ACHN (cell line): ENCODE measurements at places on chromosomes 3 and 15.

- no peak for DNase-seq
Observed at GRCh38 chr3:72722930-72723726, 125.1 kb downstream of the SHQ1 start.

DNA sequence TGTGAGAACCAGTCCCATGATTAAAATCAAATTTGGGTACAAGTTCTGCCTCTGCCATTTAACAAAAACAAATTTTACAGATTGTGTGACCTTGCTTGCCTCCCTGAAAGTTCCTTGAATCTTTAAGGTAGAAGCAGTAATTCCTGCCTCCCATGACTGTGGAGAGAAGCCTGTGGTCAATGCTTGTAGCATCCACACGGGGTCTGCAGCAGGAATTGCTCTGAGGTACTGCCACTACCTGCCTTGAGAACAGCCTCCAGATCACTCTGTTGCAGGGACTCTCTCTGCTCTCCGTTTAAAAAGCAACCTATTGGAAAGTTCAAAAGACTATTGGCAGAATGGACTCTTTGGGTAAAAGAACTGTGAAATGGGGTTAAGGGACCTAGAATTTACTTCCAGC lies 75.9 kb downstream of the SST start:
- DNase-seq = no peak

DNA sequence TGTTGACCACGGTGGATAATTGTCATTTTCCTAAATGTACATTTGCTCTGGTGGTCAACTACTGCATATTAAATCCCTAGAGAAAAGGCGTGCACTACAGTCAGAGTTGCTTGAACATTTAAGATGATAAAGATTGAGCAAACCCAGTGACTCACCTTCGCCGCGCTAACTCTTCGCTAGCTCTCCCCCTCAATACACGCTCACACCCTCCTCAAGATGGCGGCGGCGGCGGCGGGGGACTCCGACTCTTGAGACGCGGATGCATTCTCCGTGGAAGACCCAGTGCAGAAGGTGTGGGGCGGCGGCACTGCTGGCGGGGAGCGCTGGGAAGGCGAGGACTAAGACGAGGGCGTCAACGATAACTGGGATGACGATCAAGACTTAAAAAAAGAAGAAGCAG lies 79.8 kb upstream of the PFN2 start:
- DNase-seq = no peak

GRCh38 chr3:168431491-168431890 lies 335.8 kb upstream of the GOLIM4 start:
- no peak for DNase-seq

- DNase-seq = no peak
Observed at GRCh38 chr3:160193644-160194192, 31.5 kb upstream of the C3orf80 start.

DNA sequence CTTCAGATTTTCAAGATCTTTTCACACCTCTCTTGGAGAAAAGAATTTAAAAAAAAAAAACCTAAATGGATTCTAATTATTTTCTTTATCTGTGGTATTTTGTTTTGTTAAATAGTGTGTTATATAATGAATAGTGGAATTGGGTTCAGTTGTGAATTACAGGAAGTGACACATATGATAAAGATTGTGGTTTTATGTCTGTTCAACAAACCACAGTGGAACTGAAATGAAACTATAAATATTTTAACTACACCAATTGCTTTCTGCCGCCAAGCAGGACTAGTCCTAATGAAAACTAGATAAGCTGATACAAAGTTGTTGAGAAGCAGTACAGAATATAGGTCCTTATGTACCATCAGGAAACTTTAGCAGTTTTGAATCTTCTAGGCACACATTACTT lies 121.6 kb downstream of the UBE2E2 start:
- peak; percentile 37 for DNase-seq

DNA sequence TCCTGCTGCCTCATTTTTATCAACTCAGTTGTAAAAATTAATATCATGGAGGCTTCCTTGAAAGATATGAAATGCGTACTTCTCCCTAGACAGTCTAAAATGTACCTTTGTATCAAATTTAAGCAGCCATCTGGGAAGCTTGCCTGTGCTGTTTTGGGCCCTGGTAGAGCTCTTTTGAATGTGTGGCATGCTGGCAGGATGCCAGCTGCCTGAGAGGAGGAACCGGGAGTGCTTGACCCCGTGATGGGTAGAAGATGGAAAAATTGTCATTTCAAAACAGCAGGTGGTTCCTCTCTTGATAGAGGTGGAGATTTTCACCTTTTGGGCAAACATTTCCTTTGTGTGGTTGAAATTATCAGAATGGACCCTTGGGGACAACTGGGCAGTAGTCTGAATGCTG lies 245.3 kb downstream of the RPLP1 start:
- no peak for DNase-seq

- DNase-seq = no peak
Observed at GRCh38 chr3:127679534-127680145, 6.9 kb downstream of the ABTB1 start.

- no peak for DNase-seq
Observed at GRCh38 chr3:128143496-128143895, 9.8 kb upstream of the EEFSEC start.

DNA sequence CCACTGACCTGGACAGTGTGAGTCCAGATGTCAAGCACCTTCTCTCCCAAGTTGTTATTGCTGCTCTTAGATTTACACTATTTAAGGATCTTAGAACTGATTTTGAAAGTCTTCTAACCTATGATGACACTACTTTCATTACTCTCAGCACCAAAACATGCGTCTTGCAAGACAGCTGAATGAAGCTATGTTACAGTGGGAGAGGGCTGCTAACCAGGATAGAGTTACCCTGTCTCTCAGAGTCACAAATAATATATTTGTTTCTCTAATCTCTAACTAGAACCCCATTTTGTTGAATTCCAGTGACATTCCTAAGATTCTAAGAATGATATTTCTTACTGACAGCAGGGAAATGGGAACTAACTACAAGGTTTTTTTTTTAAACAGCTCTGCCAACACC lies 455.5 kb downstream of the MAGI1 start:
- DNase-seq = no peak

DNA sequence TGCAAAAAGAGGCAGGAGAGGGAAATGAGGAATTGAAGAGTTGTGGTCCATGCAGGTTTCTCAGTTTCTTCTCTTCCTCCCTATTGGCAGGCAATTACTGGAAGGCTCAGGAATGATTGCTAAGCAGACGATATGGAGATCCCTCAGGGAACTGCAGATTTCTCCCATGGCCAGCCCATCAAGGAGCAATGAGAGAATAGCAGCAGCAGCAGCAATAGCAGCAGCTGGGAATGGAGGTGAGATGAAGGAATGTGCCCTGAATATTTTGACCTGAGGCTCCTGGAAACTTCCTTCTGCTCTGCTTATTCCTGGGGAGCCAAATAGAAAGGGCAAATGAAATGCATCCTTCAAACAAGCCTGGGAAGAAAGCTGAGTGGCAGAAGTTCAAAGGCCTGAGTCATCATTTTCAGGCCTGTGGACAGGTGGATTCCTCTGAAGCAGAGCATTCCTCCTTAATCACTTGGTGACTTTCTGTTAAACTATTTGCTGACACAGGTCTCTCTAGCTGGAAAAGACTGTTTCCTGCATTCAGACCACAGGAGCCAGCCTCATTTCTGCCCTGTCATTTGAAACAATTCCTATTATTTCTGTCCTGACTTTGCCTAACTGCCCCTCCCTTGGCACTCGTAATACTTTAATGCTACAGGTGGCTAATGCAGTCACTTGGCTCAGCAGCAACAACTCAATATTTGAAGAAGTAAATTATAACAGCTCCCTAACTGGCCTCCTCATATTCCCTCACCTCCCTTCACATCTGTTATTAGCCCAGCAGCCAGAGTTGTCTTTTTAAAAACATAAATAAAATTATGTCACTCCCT lies 146.9 kb upstream of the GADL1 start:
- DNase-seq = peak; percentile 94

- DNase-seq = no peak
Observed at GRCh38 chr15:67010898-67011616, 54.3 kb upstream of the SMAD3 start.

GRCh38 chr15:65940618-65940909 lies 71.3 kb downstream of the RAB11A start:
- no peak for DNase-seq

DNA sequence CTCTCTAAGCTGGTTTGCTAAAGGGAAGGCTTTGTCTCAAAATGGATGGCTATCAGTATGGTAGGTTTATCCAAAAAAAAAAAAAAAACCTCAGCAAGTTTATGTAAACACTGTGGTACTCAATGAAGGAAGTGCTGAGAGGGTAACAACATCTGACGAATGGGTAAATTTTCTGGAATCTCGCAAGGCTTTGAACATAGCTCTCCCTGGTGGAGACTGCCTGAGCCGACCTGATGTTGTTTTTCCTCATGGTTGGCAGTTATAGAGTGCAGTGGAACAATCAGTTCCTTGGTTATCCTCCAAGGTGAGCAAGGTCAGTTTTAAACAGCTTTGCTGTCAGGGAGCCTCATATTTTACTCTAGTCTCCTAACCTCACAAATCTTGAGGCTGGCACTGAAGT lies 94.6 kb downstream of the ZPLD1 start:
- DNase-seq = peak; percentile 42

GRCh38 chr15:35618260-35619188 lies 72.6 kb upstream of the DPH6 start:
- no peak for DNase-seq
